Endothelial cell (in vitro differentiated cells): ENCODE measurements at places on chromosomes 2 and 18.
A peak's percentile ranks its signal among the peaks of the same experiment; 100 is the strongest.

DNA sequence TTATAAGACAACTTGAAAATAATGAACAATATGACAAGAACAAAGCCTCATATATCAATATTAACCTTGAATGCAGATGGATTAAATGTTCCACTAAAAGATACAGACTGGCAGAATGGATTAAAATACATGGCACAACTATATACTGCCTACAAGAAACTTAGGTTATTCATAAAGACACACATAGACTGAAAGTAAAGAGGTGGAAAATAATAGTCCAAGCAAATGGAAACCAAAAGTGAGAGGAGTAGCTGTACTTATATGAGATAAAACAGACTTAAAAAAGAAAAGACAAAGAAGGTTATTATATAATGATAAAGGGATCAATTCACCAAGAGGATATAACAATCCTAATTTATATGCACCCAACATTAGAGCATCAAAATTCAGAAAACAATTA lies 18.2 kb downstream of the LMAN1 start:
- no peak for DNase-seq

GRCh38 chr18:36179562-36180355 lies 7.5 kb upstream of the MOCOS start:
- DNase-seq, result no peak

DNA sequence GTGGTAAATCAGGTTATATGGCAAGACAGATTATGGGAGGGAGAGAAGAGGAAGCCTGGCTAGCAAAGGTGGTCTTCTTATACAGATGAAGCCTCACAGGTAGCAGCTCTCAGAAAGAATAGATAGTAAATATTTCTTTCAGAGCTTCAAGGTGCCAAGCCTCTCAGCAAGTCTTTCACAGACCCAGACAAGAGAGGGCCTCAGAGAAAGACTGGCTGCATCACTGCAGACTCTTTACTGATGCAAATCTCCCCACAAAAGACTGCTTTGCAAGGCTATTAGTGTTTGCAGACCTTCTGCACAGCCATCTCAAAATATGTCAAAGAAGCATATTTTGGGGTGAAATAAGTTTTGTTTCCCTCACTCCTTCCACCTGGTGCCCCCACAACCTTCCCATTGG lies 372.4 kb upstream of the RND3 start:
- DNase-seq, result no peak

DNA sequence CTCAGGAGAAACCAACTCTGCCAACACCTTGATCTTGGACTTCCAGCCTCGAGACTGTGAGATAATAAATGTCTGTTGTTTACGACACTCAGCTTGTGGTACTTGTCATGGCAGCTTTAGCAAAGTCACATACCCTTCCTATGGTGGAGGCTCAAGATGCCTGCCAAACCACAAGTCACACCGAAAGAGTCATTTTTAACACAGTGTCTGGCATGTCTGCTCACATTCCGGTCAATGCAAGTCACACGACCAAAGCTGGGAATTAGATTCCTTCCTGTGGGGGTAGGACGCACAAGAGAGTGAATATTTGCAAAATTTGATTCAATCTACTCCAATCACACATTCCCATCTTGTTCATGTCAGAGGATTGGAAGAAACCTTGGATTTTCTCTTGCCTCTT lies 24.6 kb downstream of the KCNE4 start:
- DNase-seq, result no peak

GRCh38 chr2:70745276-70745825 lies 22.6 kb downstream of the ADD2 start:
- DNase-seq, result no peak

GRCh38 chr2:34070196-34070595 lies 471.1 kb upstream of the FAM98A start:
- no peak for DNase-seq

- no peak for DNase-seq
Observed at GRCh38 chr2:191038741-191039140, 24.8 kb upstream of the STAT1 start.

- DNase-seq, result no peak
Observed at GRCh38 chr2:202425036-202425435, 48.9 kb downstream of the BMPR2 start.

DNA sequence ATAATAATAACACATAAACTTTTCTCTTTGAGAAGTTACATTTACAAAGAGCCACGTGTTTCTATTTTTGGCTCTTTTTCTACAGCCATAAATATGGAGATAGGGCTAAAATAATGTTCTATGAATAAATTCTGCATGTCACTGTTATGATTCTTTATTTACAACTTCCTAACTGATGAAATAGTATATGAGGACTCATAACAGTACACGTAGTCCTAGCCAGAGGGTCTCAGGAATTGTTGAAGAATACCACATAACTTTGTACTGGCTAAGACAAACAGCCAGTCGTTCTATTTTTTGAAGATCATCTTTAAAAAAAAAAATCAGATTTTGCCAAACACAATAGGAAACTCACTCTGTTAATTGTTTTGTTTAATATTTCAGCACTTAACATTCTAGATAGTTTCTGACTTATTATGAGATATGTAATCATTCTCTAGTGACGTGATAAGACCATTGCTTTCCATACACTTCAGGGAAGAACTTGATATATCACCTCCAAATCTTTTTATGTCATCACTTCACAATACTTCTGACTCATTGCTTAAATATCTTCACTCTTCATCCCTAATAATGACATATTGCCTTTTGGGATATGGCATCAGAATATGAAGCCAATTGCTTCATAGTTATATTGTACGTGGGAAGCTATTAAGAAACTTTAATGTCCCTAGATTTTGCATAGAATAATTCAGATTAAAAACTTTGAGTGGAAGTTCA lies 256.1 kb downstream of the XIRP2 start:
- DNase-seq, result no peak

DNA sequence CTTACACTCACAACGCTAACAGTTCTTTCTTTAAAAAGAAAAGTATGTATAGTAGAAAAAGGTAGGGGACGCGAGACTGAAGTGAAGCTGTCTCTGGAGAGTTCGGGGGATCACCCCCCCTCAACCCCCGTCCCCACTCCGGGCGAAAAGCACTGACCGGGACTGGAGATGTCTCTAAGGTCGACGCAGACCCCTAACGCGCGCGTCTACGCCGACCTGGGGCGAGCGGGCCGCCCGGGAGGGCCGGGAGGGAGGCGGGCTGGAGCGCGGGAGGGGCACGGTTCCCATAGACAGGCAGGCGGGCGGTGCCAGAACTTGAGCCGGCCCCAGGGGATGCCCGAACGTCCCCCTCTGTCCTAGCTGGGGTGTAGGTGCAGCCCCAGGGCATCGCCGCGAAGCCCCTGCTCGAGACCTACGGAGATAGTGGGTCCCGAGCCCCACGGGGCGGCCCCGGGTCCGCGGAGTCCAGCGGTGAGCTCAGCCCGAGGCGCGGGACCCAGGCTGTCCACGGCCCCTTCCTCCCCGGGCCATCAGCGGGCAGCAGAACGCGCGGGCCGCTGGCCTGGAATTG lies 82.2 kb downstream of the CHRNA1 start:
- peak; percentile 44 for DNase-seq

DNA sequence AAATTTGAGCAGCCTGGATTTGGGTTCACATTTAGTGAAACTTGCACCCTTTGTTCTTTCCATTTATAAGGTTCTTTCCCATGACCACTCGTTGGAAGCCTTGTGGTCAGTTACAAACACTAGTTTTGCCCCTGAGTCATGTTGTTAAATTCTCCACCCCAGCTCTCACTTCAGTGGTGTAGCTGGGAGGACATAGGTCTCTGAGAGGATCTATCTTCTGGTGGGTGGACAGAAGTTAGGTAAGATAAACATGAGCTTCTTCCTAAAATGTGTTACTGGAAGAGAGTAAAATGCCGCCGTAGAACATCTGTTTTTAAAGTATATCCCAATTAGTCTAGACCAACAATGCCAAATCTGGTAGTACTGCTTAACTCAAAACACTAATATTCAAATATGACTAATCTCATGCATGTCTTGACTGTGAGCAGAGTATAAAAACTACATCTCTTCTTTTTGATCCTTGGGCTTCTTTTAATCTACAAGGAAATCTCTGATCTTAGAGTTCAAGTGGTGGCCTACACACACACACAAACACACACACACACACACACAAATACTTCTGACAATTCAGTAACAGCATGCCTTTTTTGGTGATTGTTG lies 162.6 kb upstream of the FN1 start:
- DNase-seq, result no peak

DNA sequence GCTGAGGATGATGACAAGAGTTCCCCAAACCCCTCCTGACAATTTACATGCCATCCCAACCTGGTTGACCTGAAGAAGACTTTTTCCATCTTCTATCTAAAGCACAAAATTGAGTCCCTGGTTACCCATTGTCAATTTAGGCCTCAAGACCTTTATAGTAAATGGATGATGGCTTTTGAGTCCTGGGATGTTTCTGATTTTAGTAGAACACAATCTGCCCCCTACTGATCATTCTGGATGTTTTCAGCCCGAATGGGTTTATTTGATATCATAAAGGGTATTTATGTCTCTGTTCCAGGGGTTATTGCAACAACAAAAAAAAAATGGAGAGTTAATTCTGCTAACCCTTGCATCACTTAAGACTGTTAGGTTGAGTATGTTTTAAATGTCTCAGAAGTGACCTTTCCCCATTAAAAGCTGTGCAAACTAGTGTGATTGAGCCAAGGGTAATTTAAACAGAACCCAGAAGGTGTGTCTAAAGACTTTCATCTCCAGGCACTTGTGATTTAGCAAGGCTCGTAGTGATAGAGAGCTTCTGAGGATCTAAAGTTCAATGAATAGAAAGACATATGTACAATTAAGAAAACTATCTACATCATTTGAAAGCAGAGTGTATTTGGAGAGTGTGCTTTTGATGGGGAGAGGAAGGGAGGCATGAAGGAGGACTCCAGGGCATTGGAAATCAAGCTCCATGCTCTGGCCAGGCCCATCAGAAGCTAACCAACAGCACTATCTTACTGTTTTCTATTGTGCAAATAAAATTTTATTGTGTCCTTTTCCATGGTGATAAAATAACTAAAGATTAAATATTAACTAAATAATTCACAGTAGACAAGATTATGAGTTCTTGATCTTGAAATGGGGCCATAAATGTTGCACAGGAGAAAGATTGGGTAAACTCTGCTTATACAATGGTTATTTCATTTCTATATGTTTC lies 96.6 kb upstream of the NOSTRIN start:
- no peak for DNase-seq
